Umbilical cord (tissue), 2 donors: ENCODE measurements at places on chromosomes 4 and X.

DNA sequence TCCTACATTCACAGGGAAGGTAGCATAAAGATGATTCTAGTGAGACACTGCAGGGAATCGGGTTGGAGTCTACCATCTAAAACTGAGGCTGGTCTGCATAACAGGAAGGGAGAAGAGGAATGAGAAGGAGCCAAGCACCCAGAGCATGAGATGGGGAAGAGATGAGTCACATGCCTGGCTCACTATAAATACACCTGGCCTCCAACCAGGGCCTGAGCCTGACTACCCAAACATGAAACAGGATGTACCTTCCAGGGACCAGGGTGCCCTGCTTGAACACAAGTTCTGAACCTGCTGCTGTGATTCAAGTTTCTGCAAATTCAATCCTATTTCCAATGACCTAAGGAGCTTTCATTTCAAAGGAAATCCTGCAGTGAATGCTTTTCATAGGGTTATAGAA lies 24.9 kb downstream of the CD99L2 start:
- DNase-seq, result no peak

DNA sequence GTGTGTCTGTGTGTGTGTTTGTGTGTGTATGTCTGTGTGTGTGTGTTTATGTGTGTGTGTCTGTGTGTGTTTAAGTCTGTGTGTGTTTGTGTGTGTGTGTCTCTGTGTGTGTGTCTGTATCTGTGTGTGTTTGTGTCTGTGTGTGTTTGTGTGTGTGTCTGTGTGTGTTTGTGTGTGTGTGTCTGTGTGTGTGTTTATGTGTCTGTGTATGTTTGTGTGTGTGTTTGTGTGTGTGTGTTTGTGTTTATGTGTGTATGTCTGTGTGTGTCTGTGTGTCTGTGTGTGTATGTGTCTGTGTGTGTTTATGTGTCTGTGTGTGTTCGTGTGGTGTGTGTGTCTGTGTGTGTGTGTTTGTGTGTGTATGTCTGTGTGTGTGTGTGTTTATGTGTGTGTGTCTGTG lies 11.4 kb downstream of the IL9R start:
- DNase-seq, result no peak

GRCh38 chr4:146154057-146154456 lies 21.5 kb upstream of the LSM6 start:
- no peak for DNase-seq

DNA sequence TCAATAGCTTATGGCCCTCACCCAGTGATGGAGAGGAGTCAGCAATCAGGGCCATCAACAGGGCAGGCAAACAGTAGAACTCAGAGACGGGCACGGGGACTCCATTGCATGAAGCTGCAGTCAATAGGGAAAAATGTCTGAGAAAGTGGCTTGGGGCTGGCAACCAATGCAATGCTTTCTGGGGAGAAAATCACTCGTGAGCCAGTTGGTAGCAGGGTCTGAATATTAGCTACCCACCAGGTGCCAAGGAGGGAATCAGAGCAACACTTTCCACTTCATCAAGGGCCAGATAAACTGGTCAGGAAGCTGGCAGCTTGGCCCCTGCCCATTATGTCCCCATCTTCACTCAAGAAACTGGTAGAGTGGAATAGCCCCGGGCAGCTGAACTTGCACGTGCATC lies 80.7 kb downstream of the STARD8 start:
- DNase-seq, result no peak

DNA sequence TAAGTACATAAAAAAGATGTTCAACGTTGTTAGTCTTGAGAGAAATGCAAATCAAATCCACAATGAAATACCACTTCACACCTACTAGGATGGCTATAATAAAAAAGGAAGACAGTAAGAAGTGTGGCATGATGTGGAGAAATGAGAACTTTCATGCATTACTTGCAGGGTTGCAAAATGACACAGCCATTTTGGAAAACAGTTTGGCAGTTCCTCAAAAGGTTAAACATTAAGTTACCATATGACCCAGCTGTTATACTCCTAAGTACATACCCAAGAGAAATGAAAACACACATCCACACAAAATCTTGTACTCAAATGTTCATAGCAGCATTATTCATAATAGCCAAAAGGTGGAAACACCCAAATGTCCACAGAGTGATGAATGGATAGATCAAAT lies 25.8 kb upstream of the LIMCH1 start:
- DNase-seq, result no peak

DNA sequence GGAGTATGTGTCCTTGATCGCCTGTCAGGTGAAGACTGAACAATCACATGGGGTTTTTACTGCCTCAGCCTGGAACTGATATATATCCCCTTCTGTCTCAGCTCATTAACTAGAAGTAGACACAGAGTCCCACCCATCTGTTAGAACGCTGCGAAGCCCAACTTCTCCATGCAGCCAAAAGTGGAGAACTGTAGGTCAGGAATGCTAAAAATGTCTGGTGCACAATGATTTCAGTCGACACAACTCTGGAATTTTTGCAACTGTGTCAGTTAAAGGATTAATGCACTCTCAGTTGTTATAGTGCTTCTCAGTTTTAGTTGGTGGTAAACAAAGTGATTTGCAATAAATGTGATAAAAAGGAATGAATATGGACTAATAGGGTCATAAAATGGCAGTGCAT lies 287.2 kb downstream of the INPP4B start:
- DNase-seq, result peak; percentile 15

- no peak for DNase-seq
These were observed 307.4 kb downstream of the GRIA2 start for GRCh38 chr4:157527954-157528353.

- no peak for DNase-seq
These were observed 23.3 kb upstream of the GPR50 start for GRCh38 chrX:151153086-151153485.
